Inflammatory macrophage treated with lipopolysaccharide for 4 hours (primary cell): ENCODE measurements at places on chromosomes 5 and 9.

DNA sequence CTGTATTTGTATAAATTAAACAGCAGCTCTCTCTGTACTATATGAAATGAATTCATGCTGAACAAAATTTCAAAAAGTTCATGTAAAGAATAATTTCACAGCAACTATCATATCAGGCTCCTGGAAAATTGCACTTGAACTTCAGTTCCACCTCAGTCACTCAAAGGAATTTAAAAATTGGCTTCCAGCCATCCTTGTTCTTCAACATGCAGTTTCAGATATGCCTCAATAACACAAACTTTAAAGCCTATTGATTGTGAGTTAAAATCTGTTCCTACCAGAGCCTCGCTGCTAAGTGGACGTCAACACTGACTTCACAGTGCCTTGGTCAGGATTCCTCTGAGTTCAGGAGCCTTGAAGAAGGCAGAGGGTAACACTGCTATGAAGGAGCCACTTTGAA is 418.7 kb upstream of the WWC1 start:
- no peak for DNase-seq

DNA sequence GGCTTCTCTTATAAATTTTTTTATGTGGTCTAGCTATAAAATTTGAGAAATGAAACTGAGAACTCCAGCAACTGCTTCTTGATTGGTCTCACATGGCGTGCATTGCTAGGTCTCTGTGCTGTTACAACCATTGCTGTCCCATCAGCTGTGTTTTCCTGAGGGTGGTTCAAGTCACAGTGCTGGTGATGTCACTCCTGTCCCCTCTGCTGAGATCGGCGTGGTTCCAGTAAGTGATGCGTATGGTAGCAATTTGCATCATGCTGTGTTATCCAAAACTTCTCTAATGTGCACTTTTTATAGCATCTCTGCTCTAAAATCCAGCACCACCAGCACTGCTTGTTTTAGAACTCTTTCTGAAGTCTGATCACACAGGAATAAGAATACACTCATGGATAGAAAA is 112.6 kb upstream of the ZNF608 start:
- peak; percentile 95 for DNase-seq

DNA sequence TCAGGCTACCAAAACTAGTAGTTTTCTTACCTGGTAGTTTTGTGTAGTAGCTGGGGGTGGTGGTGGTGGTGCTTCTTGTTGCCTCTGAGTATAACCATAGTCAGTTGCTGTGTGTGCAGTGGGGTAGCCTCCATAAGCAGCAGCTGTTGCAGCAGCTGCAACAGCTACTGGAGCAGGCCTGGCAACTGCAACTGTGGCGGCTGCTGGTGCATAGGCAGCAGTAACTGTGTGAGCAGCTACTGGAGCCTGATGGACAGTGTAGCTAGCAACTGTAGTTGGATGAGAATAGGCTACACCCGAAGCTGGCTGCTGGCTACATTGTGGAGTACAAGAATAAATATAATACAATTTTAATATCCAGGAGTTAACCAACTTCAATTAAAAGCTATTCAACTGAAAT is 24.7 kb downstream of the ZFR start:
- no peak for DNase-seq

GRCh38 chr5:122202952-122203351 is 73.6 kb downstream of the ZNF474 start:
- no peak for DNase-seq

GRCh38 chr5:60340965-60341471 is 358.9 kb downstream of the DEPDC1B start:
- no peak for DNase-seq

- DNase-seq, result no peak
These were observed 412.1 kb downstream of the TMEM38B start for GRCh38 chr9:106106396-106106795.

GRCh38 chr9:95296761-95297160 is 20.7 kb downstream of the FANCC start:
- no peak for DNase-seq

GRCh38 chr5:143063175-143063970 is 293.2 kb downstream of the ARHGAP26 start:
- no peak for DNase-seq

DNA sequence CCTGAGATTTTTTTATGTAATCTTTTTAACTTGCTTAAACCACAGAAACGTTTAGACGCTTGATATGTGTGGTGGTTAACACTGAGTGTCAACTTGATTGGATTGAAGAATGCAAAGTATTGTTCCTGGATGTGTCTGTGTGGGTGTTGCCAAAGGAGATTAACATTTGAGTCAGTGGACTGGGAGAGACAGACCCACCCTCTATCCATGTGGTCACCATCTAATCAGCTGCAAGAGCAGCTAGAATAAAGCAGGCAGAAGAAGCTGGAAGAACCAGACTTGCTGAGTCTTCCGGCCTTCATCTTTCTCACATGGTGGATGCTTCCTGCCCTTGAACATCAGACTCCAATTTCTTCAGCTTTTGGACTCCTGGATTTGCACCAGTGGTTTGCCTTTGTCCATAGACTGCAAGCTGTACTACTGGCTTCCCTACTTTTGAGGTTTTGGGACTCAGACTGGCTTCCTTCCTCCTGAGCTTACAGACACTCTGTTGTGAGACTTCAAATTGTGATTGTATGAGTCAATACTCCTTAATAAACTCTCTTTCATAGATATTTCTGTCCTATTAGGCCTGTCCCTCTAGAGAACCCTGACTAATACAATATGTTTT is 816.0 kb upstream of the CDH9 start:
- no peak for DNase-seq

- DNase-seq, result no peak
These were observed 62.2 kb upstream of the ST8SIA4 start for GRCh38 chr5:100965291-100965690.

DNA sequence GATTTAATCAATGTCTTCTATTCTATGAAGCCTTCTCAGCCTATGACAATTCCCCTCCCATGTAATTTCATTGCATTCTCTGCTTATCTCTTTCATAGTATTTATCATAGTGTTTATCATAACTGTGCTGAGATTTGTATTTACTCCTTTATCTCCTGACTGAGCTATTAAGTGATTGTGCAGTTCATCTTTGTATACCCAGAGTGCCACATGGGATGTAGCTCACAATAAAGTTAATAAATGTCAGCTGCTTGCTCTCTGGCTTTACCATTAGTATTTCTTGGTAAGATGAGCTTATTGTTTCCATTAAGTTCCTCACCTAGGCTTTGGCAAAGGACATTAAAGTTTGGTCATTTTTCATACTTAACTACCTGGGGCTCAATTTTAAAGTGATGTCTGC is 275.1 kb upstream of the MPDZ start:
- DNase-seq, result no peak

- no peak for DNase-seq
These were observed 22.8 kb downstream of the ITK start for GRCh38 chr5:157203417-157203816.

DNA sequence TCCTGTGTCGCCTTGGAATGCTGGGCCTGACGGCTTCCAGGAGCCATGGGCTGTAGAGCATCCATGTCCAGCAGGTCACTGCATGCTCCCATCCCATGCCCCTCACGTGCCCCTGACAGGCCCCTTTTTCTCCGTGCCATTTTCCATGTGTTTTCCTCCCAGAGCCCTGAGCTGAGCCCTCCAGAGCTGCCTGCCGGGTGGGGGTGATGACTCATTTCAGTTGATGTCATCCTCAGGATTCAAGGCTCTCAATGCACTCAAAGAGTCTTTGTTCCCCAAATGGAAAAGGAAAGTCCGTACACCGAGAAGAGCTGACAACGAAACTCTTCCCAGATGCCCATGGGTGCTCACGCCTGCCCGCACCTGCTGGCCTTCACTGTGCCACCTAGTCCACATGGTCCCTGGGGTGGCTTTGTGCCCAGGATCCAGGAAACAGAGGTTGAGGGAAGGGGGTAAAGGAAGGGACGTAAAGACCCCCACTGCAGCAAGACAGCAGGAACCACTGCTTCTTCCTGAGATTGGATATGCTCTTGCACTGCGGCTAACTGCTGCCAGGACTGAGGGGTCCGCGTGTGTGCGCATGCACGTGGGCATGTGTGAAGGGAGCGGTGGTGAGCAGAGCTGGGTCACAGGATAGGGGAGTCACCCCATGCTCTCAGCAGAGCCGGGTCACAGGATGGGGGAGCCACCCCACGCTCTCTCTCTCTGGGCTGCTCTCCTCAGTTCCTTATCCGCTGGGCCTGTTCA is 27.6 kb downstream of the COL15A1 start:
- DNase-seq, result peak; percentile 52

- DNase-seq, result no peak
These were observed 29.0 kb downstream of the SARDH start for GRCh38 chr9:133709015-133709611.

GRCh38 chr5:125262782-125263181 is 516.3 kb upstream of the ZNF608 start:
- DNase-seq, result no peak

DNA sequence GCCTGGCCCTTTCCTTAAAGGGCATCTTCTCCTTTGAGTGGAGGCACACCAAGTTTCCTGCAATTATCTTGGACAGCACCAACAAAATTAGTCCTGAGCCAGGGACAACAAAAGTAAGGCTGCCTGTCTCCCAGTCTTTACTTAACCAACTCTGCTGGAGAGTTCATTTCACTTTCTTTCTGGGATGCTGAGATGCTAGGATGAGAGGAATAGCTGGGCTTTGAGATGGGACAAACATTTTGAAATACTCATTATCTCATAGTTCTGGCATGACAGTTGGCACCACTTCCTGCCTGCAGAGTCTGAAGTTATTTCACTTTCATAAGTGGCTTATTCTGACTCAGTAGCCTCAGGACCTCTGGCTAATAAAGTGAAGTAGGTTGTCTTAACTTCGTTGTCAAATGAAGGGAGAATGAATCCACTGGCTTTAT is 157.0 kb downstream of the C9orf152 start:
- DNase-seq, result peak; percentile 94

DNA sequence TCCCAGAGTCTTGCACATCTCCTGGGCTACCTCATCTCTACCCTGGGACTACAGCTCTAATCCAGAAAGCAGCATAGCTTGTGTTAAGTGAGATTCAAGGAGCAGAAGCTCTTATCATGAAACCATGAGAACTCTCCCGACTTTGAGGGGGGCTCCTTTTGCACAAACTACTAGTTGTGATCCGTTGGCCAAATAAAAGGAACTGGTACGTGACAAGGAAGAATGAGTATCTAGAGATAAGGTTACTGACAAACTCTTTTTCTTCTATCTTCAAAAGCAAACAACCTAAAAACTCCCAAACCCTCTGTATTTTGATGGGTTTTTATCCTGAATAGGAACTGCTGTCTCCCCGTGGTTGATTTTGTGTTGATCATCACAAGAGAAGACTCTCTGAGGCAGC is 168.5 kb downstream of the SLC24A2 start:
- no peak for DNase-seq

GRCh38 chr9:81680006-81680405 is 9.3 kb downstream of the TLE1 start:
- DNase-seq, result no peak

DNA sequence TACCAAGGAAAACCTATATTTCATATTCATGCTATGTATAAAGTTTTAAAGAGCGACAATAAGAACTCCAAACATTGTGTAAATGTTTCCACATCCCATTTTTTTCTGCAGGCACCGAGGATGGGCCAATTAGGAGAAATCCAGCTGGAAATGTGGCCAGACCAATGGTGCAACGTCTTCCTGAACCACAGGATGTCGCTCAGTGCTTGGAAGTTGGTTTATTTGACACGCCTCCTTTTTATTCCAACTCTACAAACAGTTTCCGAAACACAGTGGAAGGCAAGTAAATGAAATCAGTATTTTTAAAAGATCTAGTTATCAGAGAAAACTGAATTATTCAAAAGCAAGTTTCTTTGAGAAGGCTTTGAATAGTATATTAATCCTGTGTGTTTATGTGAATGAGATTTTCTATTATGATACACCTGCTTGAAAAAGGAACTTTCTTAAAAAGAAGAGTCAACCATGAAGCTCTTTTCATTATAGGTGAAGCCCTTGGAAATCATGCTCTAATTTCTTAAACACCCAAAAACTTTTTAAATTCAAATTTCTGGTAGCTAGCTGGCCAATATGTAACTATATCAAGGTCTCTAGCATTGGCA is 9.1 kb downstream of the TYRP1 start:
- DNase-seq, result no peak

GRCh38 chr5:176916337-176916736 is 17.2 kb upstream of the HK3 start:
- DNase-seq, result no peak

GRCh38 chr5:36646507-36647023 is 40.2 kb downstream of the SLC1A3 start:
- no peak for DNase-seq

DNA sequence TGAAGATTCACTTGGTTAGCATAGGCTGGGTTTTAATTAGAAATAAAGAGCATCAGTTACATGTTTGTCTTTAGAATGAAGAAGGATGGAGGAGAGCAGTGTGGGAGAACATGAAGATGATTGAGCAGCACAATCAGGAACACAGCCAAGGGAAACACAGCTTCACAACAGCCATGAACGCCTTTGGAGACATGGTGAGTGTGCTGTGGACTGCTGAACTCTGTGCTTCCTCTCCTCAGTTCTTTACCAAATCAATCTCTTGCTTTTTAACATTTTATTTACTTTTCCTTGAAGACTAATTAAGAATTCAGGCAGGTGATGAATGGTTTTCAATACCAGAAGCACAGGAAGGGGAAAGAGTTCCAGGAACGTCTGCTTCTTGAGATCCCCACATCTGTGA is 38.2 kb upstream of the SPATA31E1 start:
- DNase-seq, result no peak

- no peak for DNase-seq
These were observed 15.9 kb upstream of the DMRT2 start for GRCh38 chr9:1034271-1034670.

- DNase-seq, result peak; percentile 59
These were observed 65.9 kb downstream of the DAP start for GRCh38 chr5:10695055-10695649.

DNA sequence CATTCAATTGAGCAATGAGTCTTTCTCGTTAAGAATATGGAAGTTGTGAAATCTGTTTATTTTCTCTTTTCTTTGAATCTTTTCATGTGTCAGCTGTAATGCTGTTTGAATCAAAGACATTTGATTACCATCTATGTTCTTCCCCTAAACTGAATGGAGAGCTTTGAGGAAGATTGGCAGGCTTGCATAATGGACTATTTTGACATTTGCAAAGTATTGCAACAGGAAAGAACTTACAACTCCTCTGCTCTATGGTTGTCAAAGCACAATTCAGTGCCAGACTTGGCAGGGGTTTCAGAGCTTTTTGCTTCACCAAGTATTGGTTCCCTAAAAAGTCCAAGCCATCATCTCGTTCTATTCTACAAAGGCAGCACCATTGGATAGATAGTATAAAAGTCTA is 549.0 kb upstream of the NUDT12 start:
- DNase-seq, result peak; percentile 5

DNA sequence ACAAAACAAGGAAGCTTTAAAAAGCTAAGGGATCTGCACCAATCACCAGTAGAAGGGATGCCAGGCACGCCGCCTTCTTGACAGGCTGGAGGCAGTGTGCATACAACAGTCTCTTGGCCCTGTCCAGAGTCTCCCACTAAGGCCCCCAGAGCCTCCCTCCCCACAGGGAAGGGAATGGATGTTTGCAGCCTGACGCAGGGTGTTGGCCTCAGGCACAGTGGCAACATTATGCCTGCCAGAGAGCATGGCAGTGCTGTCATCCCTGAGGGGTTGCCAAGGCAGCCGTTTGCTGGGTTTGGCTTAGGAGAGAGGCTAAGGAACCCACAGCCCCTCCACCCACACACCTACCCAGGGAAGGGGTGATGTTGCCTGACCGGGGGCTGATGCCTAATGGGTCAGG is 4.8 kb downstream of the HBEGF start:
- DNase-seq, result no peak
